Prostate gland (tissue), 2 donors: ENCODE measurements at places on chromosomes 11 and 22.
A peak's percentile ranks its signal among the peaks of the same experiment; 100 is the strongest.

DNA sequence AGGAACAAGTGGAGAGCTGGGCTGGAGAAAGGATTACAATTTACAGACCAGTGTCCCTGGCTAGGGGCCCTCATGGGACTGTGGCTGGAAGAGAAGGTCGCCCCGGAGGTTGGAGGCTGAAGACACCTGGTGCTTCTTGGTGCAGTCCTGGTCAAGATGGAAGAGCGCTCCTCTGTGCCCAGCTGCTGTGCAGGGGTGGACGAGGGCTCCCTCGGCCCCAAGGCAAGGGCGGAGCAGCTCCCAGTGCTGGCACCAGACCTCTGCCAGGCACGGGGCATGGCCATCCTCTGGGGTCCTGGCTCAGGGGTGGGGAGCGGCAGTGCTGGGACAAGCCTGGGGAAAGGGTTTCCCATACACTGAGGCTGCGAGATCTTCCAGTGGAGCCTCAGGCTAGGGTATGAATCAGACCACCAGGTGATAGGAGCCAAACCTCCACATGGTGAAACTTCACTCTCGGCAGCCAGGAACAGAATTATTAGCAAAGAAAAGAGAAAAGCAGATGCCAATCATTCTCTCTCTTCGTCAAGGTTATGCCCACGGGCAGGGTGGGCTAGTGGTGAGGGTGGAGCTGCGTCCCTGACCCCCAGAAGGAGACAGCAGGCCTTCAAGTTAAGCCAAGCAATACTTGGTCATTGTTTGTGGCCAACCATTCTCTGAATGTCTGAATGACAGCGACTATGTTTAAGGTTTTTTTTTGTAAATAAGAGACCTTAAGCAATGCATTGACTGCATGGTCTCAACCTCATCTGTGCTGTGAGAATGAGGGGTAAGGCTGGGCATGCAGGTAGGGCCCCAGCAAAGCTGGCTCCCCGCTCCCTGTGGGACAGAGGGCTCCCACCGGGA lies 32.1 kb downstream of the PPM1F start:
- H3K36me3 ChIP-seq = no peaks in the 10 kb centered on the region
- no peaks in the 10 kb centered on the region for H3K4me1 ChIP-seq
- H3K4me3 ChIP-seq = no peak overlapping the region

GRCh38 chr11:71563406-71563805 lies 2.0 kb upstream of the KRTAP5-10 start:
- H3K27me3 ChIP-seq = no peaks in the 10 kb centered on the region
- no peaks in the 10 kb centered on the region for H3K36me3 ChIP-seq
- H3K27ac ChIP-seq = no peak overlapping the region
- DNase-seq = no peak
- H3K4me3 ChIP-seq = no peak overlapping the region

- H3K27me3 ChIP-seq = no peaks in the 10 kb centered on the region
- no peaks in the 10 kb centered on the region for H3K4me1 ChIP-seq
- no peak for DNase-seq
- no peaks in the 10 kb centered on the region for H3K36me3 ChIP-seq
These were observed 2.7 kb downstream of the P2RY6 start for GRCh38 chr11:73274722-73275380.

- H3K27me3 ChIP-seq = no peaks in the 10 kb centered on the region
- peak overlapping the region; percentile 56 for H3K4me3 ChIP-seq
- DNase-seq = peak; percentile 44
- no peaks in the 10 kb centered on the region for H3K36me3 ChIP-seq
- peak overlapping the region; percentile 81 for H3K27ac ChIP-seq
These were observed 1.6 kb downstream of the NCR3LG1 start for GRCh38 chr11:17352950-17353820.

GRCh38 chr22:46047226-46047625 lies 70.3 kb upstream of the WNT7B start:
- peak overlapping the region; percentile 64 for H3K4me3 ChIP-seq
- H3K36me3 ChIP-seq = no peaks in the 10 kb centered on the region
- peaks cover 33% of the 10 kb centered on the region for H3K4me1 ChIP-seq
- H3K27me3 ChIP-seq = no peaks in the 10 kb centered on the region
- H3K27ac ChIP-seq = peak overlapping the region; percentile 100

- H3K27ac ChIP-seq = no peak overlapping the region
- H3K4me1 ChIP-seq = no peaks in the 10 kb centered on the region
- H3K4me3 ChIP-seq = no peak overlapping the region
- no peaks in the 10 kb centered on the region for H3K27me3 ChIP-seq
These were observed 23.0 kb downstream of the FDX1 start for GRCh38 chr11:110452720-110453119.

DNA sequence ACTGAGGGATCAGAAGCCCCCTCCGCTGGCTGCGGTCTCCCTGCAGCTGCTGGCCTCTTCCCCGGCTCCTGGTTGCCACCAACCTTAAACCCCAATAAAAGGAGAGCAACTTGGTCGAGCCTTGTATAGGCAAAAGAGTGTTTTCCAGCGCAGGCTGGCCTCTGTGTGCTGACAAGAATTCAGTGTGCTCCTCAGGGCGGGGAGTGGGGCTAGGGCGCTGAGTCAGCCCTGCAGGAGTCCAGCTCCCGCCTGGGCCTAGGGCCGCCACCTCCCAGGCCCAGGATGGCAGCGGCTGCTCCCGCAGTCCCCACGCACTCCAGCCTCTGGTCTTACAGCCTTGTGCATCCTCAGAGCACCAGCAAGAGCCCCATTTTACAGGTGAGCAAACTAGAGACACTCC lies at the start of gene SHISAL1:
TSS of gene SHISAL1 (minus strand) at position 186 of the 400 bp plus-strand sequence. CDS start 12,006 bp downstream, outside the sequence.
- no peaks in the 10 kb centered on the region for H3K27me3 ChIP-seq
- no peaks in the 10 kb centered on the region for H3K4me1 ChIP-seq
- H3K36me3 ChIP-seq = no peaks in the 10 kb centered on the region
- peak within 1 kb of the TSS; percentile 50 for H3K27ac ChIP-seq
- H3K4me3 ChIP-seq = no peak within 1 kb of the TSS
- DNase-seq = no peak
